Activated CD8-positive, alpha-beta T cell treated with anti-CD3 and anti-CD28 coated beads, Interleukin-2, amount 10 ng/mL, durations not matched to agents 7 days and 5 days (primary cell): ENCODE measurements at places on chromosomes 13 and 19. TPM values are rescaled to one million over a fixed set of nuclear protein-coding genes. Genes with fewer than 3 reads are reported as not detected.

TICAM1 gene
- 15.2 TPM for total RNA-seq

SIGLEC5 gene
- not detected for total RNA-seq

ZFR2 gene
- 0.42 TPM for total RNA-seq

- no peak overlapping the region for H3K4me3 ChIP-seq
- H3K27me3 ChIP-seq = peaks cover 31% of the 10 kb centered on the region
- H3K27ac ChIP-seq = no peak overlapping the region
- no peaks in the 10 kb centered on the region for H3K4me1 ChIP-seq
- no peaks in the 10 kb centered on the region for H3K36me3 ChIP-seq
- no peak for DNase-seq
These were observed 3.9 kb upstream of the CEBPA start for GRCh38 chr19:33306191-33306590.

DNA sequence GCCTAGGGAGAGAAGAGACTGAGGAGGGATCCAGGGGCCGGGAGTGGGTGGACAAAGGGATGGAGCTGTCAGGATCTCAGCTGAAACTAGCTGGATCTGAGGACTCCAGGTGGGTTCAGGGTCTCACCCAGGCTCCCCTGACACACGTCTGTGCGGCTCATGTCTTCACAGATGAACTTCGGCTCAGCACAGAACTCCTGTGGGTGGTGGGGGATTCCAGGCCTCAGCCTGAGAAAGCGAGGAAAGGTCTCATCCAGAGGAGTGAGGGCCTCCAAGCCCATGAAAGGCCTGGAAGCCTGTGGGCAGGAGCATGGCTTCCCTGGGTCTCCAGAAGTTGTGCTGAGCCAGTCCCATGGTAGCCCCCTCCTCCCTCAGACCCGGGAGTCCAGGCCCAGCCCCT, 1.4 kb downstream of the CAPN12 start:
- no peak for DNase-seq
- no peak overlapping the region for H3K27ac ChIP-seq
- H3K36me3 ChIP-seq = no peaks in the 10 kb centered on the region
- peaks cover 20% of the 10 kb centered on the region for H3K4me1 ChIP-seq
- peaks cover under 1% of the 10 kb centered on the region for H3K27me3 ChIP-seq
